ENCODE measurements at places on chromosomes 3 and 15.

DNA sequence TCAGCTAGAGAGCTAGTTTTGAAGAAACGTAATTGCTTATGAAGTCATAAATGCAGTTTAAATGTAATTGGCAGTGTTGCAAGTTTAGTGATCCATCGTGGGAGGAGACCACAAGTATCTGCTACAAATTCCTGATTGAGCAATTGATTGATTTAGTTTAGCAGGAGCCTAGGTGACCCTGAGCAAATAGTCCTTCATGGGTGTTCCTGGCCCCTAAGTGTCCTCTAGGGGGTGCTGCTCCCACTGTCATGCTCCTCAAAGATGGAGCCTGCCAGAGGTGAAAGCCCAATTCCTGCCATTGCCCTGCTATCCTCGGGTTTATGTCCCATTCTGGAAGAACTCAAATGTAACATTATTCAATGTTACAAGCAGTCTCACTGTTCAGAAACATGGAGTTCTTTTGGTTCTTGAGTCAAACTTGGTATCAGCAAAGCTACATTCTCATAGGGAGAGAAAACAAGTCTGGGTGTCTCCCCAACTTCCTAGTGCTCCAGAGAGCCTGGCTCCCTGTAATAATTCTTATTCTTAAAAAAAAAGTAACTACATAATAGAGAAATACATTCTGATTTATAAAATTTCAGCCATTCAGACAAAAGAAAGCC lies 29.8 kb upstream of the SENP5 start:
- peak; percentile 44 for DNase-seq

GRCh38 chr3:53422954-53423698 lies 71.3 kb upstream of the CACNA1D start:
- DNase-seq, result no peak

GRCh38 chr3:184927796-184928315 lies 115.9 kb downstream of the VPS8 start:
- no peak for DNase-seq

GRCh38 chr3:13221491-13222061 lies 148.3 kb upstream of the IQSEC1 start:
- no peak for DNase-seq

DNA sequence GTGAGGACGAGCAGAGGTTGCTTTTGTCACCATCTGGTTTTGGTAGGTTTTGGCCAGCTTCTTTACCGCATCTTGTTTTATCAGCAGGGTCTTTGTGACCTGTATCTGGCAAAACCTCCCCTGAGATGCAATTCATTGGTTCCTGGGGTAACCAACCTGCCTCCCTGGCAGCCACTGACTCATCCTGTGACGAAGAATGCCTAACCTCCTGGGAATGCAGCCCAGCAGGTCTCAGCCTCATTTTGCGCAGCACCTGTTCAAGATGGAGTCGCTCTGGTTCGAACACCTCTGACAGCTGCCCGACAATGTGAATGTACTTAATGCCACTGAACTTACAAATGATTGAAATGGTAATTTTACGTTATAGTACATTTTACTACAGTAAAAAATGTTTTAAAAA lies 6.8 kb upstream of the ADAMTS17 start:
- DNase-seq, result no peak

- DNase-seq, result no peak
These were observed 90.3 kb downstream of the ASB7 start for GRCh38 chr15:100692671-100693070.

DNA sequence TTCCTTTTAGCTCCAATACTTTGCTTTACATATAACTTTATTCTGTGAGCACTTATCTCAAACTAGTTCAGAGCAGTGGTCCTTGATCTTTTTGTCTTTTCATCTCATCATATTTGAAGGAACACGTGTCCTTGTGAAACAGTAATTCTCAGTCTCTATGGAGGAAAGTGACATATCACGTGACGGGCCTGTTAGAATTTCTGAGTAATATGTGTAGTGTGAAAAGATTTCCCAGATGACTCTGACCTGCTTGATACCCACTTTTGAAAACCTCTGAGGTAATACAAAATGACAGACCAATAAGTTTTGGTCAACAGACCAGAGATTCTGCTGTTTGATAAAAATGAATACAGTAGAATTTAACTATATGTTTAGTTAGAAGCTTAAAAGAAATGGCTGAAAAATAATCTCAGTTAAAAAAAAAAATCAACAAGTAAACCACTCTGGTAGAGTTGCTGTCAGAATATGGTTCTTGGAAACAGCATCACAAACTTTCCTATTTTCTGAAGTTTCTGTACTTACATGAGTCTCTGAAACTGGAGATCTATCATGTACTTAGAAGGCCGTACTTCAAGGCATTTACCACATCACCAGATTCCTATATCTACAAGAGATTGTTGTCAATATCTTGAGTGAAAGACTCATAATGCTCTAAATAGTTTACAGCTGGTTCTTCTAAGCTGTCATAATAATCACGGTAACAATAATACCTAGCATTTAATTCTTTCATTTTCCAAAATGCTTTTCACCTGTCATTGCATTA lies 590.2 kb upstream of the TBL1XR1 start:
- DNase-seq, result no peak

- no peak for DNase-seq
These were observed 230.7 kb upstream of the LYSMD4 start for GRCh38 chr15:99963976-99964375.

DNA sequence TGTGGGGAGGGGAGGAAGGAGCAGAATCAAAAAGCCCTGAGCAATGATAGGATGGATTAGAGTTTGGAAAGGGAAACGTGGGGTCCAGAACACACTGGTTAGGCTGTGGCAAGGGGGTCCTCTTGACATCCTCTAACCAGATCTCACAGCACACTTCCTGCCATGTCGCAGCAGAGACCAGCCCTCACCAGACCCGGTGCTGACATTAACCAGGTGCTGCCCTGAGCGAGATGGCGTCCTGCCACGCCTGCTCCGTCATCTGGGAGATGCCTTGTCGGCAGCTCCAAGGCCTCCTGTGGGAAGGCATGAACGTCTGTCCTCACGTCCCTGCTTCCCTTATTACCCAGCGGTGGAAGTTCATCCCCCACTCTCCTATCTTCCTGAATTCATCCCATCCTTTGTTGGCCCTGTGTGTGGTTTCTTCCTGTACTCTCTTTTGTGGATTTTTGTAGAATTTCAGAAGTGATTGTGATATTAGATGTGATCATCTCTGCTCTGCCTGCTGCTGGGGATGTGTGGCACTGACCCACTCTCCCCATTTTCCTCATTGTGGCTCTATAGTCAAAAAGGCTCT lies 29.4 kb upstream of the MYZAP start:
- no peak for DNase-seq

DNA sequence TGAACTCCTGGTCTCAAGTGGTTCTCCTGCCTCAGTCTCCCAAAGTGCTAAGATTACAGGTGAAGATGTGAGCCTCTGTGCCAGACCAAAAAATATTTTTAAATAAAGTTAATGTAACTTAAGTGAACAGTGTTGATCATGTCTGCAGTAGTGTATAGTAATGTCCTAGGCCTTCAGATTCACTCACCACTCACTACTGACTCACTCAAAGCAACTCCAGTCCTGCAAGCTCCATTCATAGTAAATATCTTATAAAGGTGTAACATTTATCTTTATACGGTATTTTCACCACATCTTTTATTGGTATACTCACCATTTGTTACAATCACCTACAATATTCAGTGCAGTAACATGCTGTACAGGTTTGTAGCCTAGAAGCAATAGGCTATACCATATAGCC lies 264.2 kb downstream of the ULK4 start:
- no peak for DNase-seq

GRCh38 chr3:69527498-69527897 lies 141.6 kb upstream of the FRMD4B start:
- DNase-seq, result no peak

DNA sequence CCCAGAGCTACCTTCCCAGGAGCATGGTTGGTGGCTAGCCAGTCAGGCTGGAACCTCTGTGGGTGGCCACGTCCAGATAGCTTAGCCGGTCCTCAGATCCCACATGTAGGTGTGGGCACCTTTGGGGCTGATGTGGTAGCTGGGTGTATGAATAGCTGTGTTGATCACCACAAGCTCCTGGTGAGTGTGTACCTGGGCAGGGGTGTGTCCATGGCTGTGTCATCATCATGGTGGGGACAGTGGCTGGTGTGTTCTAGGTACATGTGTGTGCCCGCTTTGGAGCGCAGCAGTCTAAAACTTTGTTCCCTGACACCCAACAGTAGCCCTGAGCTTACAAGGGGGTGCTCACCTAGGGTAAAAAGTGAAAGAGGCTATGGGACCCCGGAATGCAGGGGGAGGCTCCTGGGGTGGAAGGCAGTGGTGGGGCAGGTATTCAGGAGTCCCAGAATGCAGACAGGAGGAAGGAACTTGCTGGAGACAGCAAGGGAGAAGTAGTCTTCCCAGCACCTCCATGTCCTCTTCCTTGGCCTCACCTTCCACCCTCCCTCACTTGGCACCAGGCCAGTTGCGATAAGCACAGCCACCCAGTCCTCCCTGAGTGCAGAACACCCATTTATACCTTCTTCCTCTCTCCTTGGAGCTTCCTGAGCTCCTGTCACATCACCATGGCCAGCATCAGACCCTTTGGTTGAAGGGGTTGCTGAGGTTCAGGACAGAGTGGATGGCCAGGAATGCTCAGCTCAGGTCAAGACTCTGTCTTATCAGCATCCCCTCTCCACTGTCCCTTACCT lies 1.2 kb downstream of the CISH start:
- DNase-seq, result no peak

DNA sequence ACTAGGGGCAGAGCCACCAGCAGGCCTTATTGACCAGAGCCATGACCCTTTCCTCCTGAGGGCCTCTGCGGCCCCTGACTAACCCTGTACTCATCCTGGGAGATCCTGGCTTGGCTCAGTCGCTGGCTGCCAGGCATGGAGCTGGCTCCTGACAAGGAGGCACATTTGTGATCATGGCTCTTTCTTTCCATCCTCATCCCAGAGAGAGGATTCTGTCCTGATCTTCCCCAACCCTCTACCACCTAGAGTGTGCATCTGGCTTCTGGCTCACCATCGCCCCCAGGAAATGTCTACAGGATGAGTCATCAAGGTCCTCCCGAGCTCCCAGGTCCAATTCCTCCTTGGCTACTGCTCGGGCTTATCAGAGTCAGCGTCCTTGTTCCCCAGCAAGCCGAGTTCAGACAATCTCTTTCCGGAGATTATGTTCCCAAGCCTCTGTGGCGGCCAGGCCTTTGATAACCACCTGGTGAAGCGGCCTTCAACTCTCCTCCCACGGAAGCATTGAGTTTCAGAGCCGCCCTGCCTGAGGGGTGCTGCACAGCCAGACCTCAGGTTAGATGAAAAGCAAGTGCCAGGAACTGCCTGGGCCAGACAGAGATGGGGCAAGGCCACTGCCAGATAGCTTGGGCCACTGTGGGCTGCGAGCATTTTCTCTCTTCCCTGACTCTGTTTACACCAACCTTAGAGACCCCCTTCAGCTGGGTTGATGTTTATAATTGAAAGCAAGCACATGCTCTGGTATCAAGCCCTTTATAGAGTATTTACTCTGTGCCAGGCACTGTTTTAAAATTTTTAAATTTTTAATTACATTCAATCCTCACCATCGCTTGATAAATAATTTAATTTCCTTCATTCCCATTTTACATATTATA lies 44.3 kb upstream of the MRPS22 start:
- DNase-seq, result no peak

- no peak for DNase-seq
These were observed 917.0 kb downstream of the TUSC7 start for GRCh38 chr3:117626577-117626976.

- no peak for DNase-seq
These were observed 553 bp downstream of the TMEM43 start for GRCh38 chr3:14125193-14126016.

DNA sequence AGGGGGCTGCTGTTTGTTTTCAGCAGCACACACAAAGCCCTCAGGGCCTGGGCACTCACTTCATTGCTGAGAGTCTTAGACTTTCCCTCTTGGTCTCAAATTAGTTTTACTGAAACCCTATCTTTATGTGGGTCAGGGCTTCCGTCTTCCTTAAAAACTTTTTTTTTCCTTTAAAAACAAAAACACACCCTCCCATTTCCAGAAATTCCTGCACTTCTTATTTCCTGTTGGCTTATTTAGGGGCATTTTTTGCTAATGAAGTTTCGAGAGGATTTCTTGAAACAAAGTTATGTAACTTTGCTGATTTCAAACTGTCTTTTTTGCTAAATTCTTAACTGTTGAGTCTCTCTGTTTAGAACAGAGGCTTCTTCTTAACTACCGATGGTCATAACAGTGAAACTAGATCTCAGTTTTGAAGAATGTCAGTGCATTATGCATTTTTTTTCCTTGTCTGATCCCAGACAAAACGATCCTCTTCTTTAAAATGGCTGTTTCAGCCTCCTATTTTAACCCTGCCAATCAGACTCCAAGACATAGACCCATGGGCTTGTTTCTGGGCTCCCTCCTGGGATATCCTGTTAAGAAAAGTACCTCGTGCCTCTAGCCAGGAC lies 23.3 kb downstream of the ANAPC13 start:
- DNase-seq, result no peak

- no peak for DNase-seq
These were observed 123.6 kb upstream of the SKOR1 start for GRCh38 chr15:67701669-67702068.

DNA sequence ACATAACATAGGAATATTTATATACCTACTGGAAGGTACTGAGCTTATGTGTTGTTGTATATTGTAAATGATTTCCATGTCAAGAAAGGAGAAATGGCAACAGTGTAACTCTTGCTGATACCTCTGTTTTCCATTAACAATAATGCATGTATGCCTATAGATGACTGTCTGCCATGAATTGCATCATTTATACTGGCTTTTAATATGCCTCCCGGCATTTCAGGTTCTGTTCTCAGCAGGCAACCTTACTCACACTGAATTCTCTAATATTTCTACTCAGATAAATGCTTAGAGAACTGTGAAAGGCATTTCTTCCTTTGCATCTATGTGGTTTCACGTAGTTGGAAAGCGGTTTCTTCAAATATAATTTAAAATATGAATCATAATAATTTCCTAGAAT lies 41.8 kb downstream of the LEKR1 start:
- DNase-seq, result no peak

DNA sequence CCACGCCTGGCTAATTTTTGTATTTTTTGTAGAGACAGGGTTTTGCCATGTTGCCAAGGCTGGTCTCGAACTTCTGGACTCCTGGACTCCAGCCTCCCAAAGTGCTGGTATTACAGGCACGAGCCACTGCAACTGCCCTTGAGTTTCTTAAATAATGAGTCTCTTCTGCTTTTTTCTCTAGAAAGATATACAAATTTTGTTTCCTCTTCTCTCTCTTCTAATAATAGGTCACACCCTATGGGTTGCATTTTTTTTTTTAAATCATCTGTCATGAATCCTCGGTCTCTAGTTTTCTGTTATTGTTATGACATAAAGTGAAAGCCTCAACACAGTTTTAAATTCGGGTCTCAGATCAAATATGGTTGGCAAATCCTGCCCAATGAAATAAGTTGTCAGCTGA lies 111.2 kb downstream of the IL12A start:
- DNase-seq, result no peak

DNA sequence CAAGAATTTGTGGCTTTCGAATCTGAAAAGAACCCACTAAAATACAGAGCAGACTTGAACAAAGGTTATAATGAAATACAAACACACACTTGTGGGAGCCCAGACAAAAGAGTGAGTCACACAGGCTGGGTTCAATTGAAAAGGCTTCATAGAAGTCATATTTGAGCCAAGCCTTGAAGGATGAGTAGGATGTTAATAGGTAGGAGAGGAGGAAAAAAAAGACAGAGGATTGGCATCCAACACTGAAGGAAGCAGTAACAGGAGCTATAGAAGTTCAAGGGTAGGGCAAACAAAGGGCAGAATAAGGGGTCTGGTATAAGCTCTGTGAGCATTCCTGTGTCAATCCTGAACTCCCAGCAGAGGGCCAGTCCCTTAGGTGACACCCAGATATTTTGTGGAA lies 325.4 kb downstream of the FOXP1 start:
- no peak for DNase-seq

Measured in midbrain (tissue), 1 donor.